ENCODE measurements at places on chromosomes 13 and 19.

GRCh38 chr13:54226876-54227275 is 1198.3 kb downstream of the OLFM4 start:
- no peak for DNase-seq

GRCh38 chr19:30277941-30278881 is 94.0 kb upstream of the ZNF536 start:
- no peak for DNase-seq

DNA sequence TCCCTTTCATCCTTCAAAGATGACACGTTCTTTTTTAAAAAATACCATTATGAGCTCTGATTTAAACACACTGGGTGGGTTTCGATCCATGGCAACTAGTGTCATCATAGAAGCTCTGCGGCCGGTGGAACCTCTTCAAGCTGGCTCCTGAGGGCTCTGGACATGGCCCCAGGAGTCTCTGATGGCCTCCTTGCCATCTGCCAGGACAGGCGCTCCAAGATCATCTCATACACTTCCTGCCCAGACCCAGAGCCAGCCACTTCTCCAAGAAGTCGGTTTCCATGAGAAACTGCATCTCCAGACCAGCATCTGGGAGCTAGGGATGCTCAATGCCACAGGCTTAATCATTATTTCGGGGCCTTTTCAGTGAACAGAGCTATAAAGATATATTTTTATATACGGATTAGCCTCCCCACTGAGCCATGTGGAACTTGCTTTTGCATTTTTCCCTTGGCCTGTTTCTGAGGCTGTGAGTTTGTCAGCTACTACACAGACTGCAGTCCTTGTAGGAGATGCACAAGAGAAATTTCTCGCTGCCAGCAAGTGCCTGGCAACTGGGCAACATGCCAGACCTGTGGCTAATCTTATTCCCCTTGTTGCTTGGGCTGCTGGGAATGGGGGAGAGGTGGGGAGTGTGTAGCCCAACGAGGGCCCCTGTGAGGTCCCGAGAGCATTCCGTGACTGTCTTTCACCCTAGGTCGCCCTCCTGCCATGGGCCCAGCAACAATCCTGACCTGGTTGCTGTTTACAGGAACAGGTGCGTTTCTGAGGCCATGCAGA is 15.9 kb downstream of the SUGP1 start:
- no peak for DNase-seq

DNA sequence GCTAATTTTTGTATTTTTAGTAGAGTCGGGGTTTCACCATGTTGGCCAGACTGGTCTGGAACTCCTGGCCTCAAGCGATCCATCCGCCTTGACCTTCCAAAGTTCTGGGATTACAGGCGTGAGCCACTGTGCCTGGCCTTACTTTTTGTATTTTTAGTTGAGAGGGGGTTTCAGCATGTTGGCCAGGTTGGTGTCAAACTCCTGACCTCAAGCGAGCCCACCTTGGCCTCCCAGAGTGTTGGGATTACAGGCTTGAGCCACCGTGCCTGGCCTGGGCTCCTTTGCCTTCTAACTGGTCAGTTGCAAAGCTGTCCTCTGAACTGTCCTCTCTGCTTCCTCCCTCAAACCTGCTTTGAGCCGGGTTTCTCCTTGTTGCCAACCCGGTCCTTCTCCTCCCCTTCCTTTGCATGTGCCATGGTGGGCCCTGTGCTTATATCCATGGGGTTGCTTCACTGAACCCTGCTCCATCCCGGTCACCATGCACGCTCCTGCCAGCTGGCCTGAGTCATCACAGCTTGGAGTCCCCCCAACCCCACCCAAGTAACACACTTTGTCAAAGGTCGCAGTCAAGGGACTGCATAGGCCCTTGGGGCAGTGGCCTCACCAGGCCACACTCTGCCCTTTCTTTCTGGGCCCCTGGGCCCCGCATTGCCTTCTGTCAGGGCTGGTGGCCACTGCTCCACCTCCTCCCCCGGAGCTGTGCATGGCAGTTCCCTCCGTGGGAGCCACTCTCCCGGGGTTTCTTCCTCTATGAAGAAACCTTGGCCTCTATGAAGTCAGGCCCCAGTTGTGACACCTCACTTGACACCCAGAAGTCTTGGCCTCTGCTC is 21.2 kb downstream of the WTIP start:
- DNase-seq, result no peak

DNA sequence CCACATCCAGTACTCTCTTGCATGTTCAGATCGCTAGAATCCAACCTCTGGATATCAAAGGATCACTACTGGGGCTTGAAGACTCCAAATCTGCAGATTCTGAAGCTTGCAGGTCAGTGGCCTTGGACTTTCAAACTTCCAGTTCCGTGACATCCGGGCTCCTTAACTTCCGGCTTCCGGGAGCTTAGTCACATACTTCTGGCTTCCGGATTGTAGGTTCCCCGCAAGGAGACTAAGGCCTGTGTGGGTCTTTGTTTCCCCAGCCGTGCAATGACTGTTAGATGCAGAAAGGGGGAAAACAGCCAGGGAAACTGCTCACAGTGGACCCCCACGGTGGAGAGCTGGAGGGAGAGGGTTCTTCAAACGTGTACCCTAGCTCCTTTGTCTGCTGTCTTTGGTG is 41.4 kb downstream of the ZNF333 start:
- no peak for DNase-seq

Measured in NCI-H1105 (cell line).